Kidney (tissue), 22 donors: ENCODE measurements at places on chromosomes 2 and 18. TPM values are rescaled to one million over a fixed set of nuclear protein-coding genes. Genes with fewer than 3 reads are reported as not detected.

Gene SCN1A
- not detected for total RNA-seq

Gene HOXD4
- 27.8 TPM for total RNA-seq

Gene RAMP1
- 8.8 TPM for total RNA-seq

Gene ZBTB7C
- 13.8 TPM for total RNA-seq

Gene POU3F3
- total RNA-seq, result 118 TPM

Gene SPRED2
- total RNA-seq, result 42.3 TPM

Gene VIL1
- total RNA-seq, result 9.0 TPM

Gene TANC1
- 39.0 TPM for total RNA-seq

Gene PFN4
- total RNA-seq, result 0.79 TPM

Gene CETN1
- total RNA-seq, result not detected

Gene SPHKAP
- total RNA-seq, result 0.03 TPM

Gene SH3RF3
- 10.7 TPM for total RNA-seq

Gene HOXD9
- 36.5 TPM for total RNA-seq

DNA sequence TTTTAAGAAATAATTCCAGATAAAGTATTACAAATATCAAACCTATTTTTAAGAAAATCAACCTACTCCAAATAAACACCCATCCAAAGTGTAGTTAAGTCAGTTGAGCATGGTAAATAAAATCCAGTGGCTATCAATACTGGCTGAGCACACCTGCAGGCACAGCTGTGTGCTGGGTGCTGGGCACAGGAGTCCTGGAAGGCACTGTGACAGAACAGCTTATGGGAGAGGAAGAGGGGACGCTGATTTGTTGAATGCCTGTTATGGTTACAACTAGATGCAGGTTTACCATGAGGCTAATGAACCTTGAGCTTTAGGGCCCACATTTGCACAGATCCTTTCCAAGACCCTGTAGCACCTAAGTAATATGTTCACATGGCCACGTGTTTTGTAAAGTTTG, 202.7 kb downstream of the MTX2 start:
- DNase-seq, result no peak

DNA sequence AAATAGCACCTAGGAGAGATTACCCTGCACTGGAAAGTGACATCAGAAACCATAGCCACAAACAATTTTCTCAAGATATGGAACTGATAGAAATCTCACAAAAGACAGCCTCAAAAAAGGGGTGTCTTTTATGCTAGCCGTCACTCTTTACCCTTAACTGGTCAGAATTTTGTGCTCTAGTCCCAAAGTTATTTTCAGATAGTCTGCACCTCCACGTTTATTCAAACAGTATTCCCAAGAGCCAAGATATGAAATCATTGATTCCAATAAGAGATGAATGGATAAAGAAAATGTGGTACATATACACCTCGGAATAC, 23.5 kb upstream of the PMAIP1 start:
- DNase-seq, result no peak

DNA sequence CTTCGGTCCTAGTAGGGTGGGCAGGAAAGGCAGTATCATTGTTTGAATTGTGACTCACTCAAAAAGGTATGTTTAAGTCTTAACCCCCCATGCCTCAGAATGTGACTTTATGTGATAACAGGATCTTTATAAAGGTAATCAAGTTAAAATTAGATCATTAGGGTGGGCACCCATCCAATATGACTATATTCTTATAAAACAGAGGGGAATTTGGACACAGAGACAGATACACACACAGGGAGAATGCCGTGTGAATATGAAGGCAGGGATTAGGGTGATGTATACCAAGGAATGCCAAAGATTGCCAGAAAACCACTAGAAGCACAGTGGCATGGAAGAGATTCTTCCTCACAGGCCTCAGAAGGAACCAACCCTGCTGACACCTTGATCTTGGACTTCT, 281.8 kb downstream of the CLIP4 start:
- DNase-seq, result no peak

GRCh38 chr2:229715895-229716507, 1.6 kb upstream of the DNER start:
- peak; percentile 53 for DNase-seq

DNA sequence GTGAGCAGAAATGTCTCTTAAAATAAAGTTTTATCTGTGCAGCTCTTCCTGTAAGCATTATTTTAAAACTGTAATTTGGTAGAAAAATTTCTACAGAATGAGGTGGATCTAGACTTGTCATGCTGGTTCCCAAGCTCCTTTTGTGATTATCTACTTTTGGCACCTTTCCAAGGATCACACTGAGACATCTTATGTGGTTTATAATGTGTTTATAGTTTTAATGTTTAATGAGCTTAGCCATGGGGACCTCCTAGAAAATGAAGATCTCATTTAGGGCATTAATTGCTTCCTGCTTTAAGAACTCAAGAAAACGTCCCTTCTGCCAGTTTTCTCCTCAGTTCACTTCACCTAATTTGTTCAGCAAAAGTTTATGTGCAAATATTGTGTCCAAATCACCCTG, 468.4 kb downstream of the SUCLG1 start:
- no peak for DNase-seq

- no peak for DNase-seq
These were observed 275.9 kb upstream of the REG3G start for GRCh38 chr2:78749638-78750037.

DNA sequence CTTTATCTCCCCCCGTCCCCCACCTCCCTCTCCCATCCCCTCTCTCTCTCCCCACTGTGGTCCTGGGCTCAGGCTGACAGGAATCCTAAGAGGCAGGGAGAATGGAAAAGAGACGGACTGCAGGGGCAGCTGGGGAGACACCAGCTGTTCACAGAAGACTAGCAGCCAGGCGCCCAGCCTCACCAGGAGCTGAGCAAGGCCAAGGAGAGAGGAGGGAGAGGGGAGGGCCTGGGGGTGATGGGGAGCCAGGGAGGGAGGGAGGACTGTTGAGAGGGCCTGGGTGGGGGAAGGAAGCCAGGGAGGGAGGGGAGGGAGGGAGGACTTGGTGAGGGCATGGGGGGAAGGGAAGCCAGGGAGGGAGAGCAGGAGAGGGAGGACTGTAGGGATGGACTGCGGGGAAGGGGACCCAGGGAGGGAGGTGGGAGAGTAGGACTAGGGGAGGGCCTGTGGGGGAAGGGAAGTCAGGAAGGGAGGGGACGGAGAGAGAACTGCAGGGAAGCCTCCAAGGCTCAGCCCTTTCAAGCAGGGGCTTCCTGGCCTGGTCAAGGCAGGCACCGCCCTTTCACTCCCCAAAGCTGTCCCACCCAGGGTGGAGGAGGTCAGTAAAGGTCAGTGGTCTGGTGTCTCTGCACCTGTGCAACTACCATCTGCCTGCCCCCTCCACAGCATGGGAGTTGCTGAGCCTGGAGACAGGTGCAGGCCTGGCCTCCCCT, 517.7 kb upstream of the MYT1L start:
- peak; percentile 50 for DNase-seq

GRCh38 chr2:59575191-59575590, 978.3 kb downstream of the BCL11A start:
- no peak for DNase-seq

- no peak for DNase-seq
These were observed 56.3 kb downstream of the SLC16A14 start for GRCh38 chr2:230012267-230012884.

DNA sequence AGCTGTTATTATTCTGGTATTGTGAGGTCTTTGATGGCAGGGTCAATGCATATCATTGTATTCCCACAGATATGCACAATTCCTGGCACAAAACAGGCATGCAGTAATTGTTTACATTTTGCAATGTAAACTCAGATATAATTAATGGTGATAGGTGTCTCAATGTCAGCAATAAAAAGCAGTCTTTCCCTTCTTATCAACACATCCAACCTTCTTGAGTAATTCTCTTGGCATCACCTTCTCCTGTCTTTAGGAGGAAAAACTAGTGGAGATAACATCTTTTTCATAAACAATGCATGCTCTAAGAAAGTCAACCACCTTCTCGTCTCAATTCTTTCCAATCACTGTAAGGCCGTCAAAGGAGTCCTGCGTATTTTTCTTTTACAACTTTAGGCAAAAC, 313.3 kb upstream of the GULP1 start:
- no peak for DNase-seq

DNA sequence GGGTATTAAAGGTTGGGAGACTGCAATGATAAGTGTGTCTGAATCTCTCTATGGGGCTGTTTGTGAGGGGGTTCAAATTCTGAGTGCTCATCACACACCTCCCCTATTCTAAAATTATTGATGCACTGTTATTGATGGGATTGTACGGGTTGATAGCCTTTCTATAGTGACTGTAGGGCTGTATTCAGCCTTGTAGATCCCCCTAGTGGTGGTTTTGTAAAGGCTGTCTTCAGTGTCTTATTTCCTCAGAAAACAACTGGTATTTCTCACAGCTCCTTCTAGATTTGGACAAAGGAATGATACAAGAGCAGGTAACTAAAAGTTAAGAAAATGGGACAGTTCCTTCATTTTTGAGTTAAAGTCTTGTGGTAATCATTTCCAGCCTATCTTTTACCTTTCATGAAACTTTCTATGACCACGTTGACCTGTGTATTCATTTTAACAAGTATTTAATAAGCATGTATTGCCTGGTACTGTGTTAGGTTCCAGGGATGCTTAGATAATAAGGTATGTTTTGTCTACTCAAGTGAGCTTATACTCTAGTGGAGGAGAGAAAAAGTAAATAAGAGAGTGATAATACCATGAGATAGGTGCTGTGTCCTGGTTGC, 21.2 kb downstream of the SMAD4 start:
- peak; percentile 38 for DNase-seq

GRCh38 chr2:176595986-176596385, 326.7 kb downstream of the MTX2 start:
- DNase-seq, result no peak

- DNase-seq, result no peak
These were observed 250.9 kb downstream of the PTH2R start for GRCh38 chr2:208657468-208657867.

DNA sequence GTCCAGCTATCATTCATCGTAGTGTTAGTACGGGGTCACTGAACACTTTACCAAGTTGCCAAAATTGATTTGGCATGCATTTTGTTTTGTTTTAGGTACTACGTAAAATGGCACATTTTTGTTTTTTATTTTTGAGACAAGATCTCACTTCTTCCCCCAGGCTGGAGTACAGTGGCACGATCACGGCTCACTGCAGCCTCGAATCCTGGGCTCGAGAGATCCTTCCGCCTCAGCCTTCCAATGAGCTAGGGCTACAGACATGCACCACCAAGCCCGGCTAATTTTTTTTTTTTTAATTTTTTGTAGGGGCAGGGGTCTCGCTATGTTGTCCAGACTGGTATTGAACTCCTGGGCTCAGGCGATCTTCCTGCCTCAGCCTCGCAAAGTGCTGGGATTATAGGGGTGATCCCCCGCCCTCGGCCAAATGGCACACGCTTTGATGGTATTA, 786 bp downstream of the TAF1B start:
- DNase-seq, result peak; percentile 48
